ENCODE measurements at places on chromosomes 7 and 10. TPM values are rescaled to one million over a fixed set of nuclear protein-coding genes. Genes with fewer than 3 reads are reported as not detected.

- DNase-seq = peak; percentile 66
These were observed 94.5 kb downstream of the SEC61G start for GRCh38 chr7:54664235-54665228.

- no peak for DNase-seq
These were observed 17.9 kb downstream of the RFC2 start for GRCh38 chr7:74236284-74236683.

Gene DRGX
- total RNA-seq = not detected

GRCh38 chr7:157072361-157072760 is 61.9 kb upstream of the MNX1 start:
- DNase-seq = no peak

- DNase-seq = no peak
These were observed 48.1 kb downstream of the CHST15 start for GRCh38 chr10:124045276-124045675.

DNA sequence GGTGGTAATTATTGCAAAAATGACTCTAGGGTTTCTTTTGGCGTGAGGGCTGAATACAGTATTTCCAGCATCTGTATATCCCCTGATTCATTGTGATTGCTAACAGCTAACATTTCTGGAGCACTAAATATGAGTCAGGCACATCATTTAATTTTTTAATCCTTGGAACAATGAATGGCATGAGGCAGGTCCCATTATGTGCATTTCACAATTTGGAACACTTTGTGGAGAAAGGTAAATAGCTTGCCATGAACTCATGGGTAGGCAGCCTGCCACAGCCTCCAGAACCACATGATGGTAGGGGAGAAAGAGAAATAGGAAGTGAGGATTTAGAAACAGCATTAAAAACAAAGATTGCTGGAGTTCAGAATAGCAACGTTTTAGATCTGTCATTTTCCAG is 1.7 kb downstream of the NPTX2 start:
- peak; percentile 4 for DNase-seq

- no peak for DNase-seq
These were observed 10.0 kb upstream of the PRPS1L1 start for GRCh38 chr7:18037609-18038008.

Gene COBL
- total RNA-seq = 3.0 TPM

Data from mammary epithelial cell (primary cell).